Fibroblast of skin of left quadriceps (primary cell): ENCODE measurements at places on chromosomes 1 and 21.

- DNase-seq, result no peak
Observed at GRCh38 chr1:53582211-53583020, 123.2 kb downstream of the DMRTB1 start.

DNA sequence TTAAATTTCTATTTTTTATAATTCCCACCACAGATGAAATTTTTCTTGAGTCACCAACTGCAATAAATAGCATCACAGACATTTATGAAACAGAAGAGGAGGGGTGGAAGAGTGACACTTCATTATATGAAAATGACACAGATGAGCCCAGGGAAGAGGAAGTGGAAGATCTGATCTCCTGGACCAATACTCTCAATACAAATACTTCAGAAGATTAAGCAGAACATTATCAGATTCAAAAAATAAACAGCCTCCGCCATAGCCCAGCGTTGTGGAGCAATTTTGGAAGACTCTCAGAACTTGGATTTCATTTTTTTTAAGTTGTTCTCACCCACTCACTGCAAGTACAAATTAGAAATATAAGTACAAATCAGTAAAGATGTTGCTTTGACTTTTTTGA lies 63.6 kb downstream of the UBE2U start:
- no peak for DNase-seq

GRCh38 chr1:201482755-201483154 lies 13.8 kb upstream of the PHLDA3 start:
- DNase-seq, result no peak

DNA sequence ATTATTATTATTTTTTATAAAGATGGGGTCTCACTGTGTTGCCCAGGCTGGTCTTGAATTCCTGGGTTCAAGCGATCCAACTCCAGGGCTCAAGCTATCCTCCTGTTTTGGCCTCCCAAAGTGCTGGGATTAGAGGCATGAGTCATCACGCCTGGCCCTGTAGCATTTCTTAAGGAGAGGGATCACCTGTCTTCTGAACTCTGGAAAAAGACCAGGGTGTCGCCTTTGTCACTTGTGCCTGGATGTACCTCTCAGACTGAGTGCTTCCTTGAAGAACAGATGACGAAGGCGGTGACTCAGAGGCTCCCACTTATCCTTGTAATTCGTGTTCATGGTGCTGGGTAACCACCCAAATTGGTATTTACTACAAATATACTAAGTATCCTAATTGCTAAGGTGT lies 2.4 kb upstream of the CGN start:
- no peak for DNase-seq

DNA sequence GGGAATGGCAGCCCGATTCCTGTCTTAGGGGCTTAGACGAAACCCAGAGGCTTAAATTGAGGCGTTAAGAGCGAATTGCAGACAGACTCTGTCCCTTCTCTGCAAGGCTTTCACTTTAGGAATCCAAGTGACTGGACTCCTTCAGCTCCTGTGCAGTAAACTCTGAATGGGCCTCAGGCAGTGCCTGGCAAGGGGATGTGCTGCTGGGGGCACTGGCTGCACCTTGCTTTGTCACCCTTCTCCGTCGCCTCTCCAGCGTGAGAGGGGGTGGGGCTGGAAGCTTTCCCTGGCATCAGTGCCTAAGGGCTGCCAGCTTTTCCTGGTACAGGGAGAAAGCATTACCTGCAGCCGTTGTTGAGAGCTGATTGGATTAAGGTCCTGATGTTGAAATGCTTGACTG lies 39.9 kb upstream of the NFASC start:
- DNase-seq, result no peak

- no peak for DNase-seq
Observed at GRCh38 chr21:30126576-30126975, 40.0 kb downstream of the CLDN17 start.

GRCh38 chr1:65949230-65949626 lies 156.5 kb downstream of the PDE4B start:
- no peak for DNase-seq

DNA sequence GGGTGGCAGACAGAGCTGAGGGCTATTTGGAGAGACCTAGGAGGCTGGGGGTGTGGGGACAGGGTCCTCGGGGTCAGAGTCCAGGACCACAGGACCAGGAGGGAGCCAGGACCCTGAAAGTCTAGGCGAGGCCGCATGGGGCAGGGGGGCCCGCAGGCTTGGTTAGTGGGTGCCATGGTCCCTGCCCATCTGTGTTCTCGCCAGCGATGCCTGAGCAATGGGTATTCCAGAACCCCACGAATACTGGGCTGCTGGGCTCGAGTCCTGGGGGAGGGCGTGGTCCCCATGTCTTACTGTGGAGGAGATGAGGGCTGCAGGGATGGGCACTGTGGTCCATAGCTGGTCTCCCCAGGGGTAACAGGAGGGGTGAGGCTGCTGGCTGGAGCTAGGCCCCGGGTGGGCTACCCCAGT lies 2.0 kb downstream of the KRTAP10-6 start:
- no peak for DNase-seq

DNA sequence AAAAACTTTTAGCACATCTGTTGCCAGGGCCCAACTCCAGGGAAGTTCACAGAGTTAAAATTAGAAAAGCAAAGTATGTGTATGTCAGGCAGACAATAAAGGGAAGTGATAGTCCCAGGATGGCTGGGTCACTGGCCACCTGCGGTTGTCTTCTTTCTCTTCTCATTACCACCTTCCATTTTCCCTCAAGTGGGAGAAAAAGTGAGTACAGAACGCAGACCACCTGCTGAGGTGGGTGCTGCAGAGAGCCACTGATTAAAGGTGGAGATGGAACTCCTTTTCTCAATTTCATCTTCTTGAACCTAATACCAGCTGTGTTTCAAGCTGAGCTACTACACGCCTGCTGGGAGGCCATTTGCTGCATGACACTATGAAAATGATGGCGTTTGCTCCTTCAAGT lies 88.8 kb upstream of the PDE4B start:
- no peak for DNase-seq

DNA sequence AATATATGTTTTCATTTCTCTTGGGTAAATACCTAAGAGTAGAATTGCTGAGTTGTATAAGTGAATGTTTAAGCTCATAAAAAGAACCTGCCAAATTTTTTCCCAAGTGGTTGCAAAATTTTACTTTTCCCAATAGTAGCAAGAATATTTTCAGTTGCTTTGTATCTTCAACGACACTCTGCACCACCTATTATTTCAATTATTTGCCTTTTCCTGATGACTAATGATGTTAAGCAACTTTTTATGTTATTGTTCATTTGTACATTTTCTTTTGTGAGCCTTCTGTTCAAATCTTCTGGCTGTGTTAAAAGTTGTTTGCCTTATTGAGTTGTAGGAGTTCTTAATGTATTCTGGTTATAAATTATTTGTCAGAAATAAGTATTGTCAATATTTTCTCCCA lies 299.1 kb upstream of the NRIP1 start:
- DNase-seq, result no peak

DNA sequence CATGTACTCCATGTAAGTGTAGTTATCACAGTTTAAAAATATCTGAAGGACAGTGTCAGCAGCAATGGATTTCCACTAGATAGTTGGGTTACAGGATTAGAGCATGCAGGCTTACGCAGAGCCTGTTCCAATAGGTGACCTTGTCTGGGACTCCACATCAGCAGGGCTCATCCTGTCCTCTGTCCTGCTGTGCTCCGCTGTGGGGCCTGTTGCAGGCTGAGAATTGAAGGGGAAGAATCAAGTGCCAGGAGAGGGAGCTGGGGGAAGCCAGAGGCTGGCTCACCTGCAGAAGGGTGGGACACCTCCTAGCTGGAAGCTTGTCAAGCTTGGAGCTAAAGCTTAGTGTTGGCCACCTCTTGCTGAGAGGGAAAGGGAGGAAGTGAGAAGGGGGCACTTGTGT lies 62.8 kb downstream of the XCL2 start:
- no peak for DNase-seq

- DNase-seq, result peak; percentile 54
Observed at GRCh38 chr1:172628401-172628800, 30.5 kb upstream of the FASLG start.

- no peak for DNase-seq
Observed at GRCh38 chr1:37147392-37147831, 113.1 kb upstream of the GRIK3 start.

DNA sequence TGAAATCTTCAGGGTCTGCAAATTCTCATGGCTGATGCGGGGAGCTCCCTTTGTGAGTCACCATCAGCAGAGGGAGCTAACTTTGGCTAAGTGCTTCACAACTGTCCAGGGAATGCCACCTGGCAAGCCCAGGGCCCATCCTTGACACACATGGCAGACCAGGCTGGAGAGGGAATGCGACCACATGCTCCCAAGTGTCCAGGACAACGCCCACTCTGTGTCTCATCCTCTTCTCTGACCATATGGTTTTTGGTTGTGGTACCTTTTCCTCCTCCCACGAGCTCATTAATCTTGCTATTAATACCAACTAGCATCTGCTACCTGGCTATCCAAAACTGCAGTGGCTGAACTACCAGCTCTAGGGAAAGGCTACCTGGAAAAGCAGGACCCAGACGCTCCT lies 37.1 kb upstream of the CLSTN1 start:
- no peak for DNase-seq

DNA sequence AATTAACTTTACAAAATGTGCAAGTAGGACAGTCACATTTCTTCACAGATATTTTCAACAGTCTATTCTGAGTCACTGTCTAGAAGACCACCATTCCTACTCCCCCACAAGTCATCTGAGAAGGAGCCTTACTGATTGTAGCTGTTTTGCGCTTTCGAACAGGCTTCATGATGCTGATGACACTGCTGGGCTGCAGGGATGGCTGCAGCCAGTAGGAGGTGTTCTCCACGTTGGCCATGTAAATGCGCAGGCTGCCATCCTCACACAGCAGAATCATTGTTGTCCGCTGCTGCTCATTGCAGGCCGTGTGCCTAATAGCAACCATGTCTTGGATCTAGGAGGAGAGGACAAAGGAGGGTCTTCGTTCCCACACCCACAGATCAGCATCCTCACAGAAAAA lies 56.9 kb downstream of the UBR4 start:
- DNase-seq, result no peak

- no peak for DNase-seq
Observed at GRCh38 chr1:61956016-61956645, 213.9 kb downstream of the PATJ start.

GRCh38 chr1:45721207-45721606 lies 29.2 kb downstream of the IPP start:
- peak; percentile 26 for DNase-seq

DNA sequence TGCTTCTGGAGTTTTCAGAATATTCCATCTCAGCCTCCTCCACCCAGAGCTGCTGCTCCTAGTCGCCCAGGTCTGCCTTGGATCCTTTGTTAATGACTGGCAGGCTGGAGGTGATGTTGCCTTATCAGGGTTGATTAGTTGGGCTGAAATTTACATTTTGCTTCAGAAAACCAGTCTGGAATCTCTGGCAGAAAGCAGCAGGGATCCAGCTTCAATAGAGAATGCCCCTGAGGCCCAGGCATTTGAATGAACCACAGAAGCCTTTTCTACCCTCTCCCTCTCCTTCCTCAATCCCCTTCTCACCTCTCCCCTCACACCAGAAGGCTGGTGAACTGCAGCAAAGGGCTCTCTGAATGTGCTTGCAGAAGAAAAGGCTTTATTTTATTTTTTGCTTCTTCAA lies 83.2 kb downstream of the PLXNA2 start:
- no peak for DNase-seq

DNA sequence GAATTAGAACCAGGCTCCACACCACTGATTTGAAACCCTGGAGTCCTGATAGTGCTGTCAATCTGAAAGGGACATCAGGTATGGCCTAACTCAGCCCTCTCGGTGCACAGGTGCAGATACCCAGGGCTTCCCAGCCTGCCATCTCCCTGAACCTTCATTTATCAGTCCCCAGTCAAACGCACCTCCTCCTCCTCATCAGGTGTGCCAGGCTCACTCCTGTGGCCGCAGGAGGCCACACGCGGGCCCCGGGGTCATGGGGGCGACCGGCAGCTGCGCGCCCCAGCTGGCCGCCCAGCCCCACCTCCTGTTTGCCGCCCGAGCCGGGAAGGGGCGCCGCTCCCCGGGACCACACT lies 572 bp downstream of the FUCA1 start:
- no peak for DNase-seq

DNA sequence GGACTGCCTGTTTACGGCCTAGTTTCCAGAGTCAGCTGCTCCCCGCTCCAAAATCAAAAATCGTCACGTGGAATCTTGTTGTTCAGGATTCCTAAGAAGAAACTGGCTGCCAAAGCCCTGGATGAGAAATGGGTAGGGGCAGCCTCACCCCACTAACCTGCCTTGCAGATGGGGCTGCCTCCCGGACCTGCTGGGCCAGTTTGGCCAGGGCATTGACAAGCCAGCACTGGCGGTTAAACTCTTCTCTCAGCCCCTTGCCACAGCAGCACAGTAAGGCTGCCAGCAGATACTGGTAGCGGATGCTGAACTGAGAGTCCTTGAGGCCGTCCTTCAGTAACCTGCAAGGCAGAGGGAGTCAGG lies 31.6 kb upstream of the PPP1R15B start:
- no peak for DNase-seq

- DNase-seq, result no peak
Observed at GRCh38 chr1:202952099-202952498, 6.0 kb downstream of the ADIPOR1 start.

DNA sequence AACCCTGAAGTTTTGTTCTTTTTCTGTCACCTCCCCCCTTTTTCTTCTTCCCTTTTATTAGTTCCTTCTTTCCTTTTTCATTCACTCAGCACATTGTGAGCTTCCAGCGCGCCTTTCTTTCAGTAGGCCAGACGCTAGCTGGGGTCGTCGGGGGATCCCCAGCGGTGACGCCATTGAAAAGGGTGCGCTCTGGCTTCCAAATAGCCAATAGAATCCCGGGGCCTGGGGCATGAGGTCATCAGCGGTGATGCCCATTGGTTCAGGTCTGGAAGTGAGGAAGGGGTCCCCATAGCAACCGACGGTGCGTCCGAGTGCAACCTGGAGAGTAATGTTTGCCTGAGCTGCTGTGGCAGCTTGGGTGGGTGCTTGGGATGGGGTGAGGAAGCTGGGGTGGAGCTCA lies 6.9 kb upstream of the EFNA3 start:
- no peak for DNase-seq

GRCh38 chr1:59243550-59243949 lies 53.3 kb upstream of the FGGY start:
- no peak for DNase-seq

- DNase-seq, result peak; percentile 42
Observed at GRCh38 chr1:197127246-197127912, 19.1 kb downstream of the ASPM start.

GRCh38 chr1:100431954-100432353 lies 79.6 kb downstream of the CDC14A start:
- no peak for DNase-seq

GRCh38 chr1:221727146-221728036 lies 14.5 kb downstream of the DUSP10 start:
- DNase-seq, result no peak

DNA sequence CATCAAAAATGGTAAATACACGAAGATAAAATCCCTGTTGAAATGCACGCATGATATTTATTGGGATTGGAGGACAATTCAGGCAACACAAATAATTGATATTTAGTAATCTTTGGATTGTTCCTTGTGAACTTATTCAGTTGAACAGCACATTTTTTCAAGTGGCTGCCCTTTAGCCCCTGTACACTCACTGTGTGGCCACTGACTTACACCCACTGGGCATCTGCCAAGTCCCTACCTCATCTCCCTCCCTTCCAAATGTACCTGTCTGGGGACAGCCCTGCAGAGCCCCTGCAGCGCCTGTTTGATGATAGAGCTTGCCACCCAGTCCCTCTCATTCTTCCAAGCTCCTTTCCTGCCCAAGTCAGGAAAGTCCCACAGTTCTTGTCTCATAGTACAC lies 154.3 kb downstream of the GLUL start:
- DNase-seq, result no peak

GRCh38 chr1:156608981-156609380 lies 7.7 kb upstream of the GPATCH4 start:
- DNase-seq, result no peak

- DNase-seq, result no peak
Observed at GRCh38 chr1:183554577-183554976, 35.7 kb downstream of the NCF2 start.
